ENCODE measurements at places on chromosomes 3 and 15.

- DNase-seq: no peak
Measured at GRCh38 chr3:128452120-128452519, 14.6 kb downstream of the DNAJB8 start.

- DNase-seq: no peak
Measured at GRCh38 chr3:113211330-113212149, at the start of gene BOC. TSS of gene BOC (plus strand) at chr3:113211557. CDS start at chr3:113249803, 38,246 bp downstream.

- DNase-seq: no peak
Measured at GRCh38 chr15:43769584-43770228, 7.1 kb downstream of the ELL3 start.

GRCh38 chr3:36309092-36309491 is 71.2 kb upstream of the STAC start:
- no peak for DNase-seq

GRCh38 chr15:89578146-89578545 is 2.9 kb downstream of the TICRR start:
- no peak for DNase-seq

GRCh38 chr3:192212979-192213378 is 514.4 kb downstream of the FGF12 start:
- no peak for DNase-seq

GRCh38 chr3:54874816-54875556 is 52.9 kb downstream of the LRTM1 start:
- no peak for DNase-seq

DNA sequence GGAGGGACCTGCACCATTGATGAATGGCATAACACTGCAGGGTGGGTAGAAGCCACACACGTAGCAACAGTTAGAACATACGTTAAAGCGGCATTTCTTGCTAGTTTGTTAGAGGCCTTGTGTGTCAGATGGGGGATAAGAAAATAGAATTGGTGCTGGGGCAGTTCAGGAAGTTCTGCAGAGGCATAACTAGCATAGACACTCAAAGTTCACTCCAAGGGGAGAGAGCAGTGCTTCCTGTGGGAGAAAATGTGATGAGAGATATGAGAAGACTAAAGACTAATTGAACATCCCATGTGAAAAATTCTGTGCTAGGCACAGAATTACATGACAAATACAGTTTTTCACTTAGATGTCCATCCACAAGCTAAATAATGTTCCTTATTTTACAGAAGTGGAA is 327.1 kb downstream of the ZNF621 start:
- DNase-seq: no peak

GRCh38 chr15:65893060-65893459 is 23.8 kb downstream of the RAB11A start:
- no peak for DNase-seq

DNA sequence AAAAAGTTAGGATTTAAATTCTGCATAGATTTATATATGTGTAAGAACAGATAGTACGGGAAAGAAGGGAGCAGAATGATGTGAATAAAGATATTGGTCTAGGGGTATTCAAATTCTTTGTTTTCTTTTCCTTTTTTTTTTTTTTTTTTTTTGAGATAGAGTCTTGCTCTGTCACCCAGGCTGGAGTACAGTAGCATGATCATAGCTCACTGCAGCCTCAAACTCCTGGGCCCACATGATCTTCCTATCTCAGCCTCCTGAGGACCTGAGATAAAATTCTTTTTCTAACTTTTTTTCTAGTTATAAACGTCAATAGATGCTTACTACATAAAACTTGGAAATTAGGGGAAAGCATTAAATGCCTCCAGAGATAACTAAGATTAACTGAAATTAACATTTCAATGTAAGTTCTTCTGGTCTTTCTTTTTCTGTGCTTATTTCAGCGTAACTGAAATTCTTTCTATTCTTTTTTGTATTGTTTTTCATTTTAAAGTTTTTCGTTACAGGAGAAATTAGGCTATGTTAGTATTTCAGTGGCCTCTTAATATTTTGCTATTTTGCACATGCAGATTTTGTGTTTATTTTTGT is 29.2 kb downstream of the UBE2Q2 start:
- no peak for DNase-seq

DNA sequence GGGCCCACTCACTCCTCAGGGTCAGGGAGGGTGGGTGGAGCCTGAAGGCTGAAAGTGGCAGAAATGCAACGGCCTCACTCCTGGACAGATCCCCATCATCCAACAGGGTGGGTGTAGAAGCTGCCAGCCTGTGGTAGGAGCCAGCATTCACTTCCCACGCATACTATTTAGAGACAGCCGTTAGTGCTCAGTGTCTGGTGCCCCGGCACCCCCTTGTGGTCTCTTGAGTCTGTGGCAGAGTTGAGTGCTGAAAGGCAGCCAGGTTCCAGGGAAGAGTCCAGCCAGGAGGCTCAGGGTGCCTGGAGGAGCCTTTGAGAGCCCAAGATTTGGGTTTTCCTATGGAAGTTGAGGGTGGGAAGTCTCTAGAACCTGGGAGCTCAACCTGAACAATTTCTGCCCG is 2.1 kb upstream of the GNAT1 start:
- DNase-seq: no peak

GRCh38 chr15:57323806-57324589 is 52.3 kb upstream of the CGNL1 start:
- DNase-seq: no peak
